ENCODE measurements at places on chromosomes 13 and 19.

DNA sequence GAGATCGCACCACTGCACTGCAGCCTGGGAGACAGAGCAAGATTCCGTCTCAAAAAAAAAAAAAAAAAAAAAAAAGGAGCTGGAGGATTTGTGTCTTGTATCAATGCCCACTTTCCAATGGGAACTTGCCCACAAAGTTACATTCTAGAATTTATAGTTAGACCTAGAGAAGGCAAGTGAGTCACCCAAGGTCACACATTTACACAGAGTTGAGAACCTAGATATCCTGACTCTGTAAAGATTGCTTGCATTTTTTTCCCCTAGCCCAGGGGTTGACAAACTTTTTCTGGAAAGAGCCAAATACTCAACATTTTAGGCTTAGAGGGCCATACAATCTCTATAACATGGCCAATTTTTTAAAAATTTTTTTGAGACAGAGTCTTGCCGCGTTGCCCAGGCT is 7.7 kb upstream of the BRD4 start:
- no peak for DNase-seq

- no peak for DNase-seq
These were observed 31.3 kb upstream of the RGCC start for GRCh38 chr13:41426047-41426446.

DNA sequence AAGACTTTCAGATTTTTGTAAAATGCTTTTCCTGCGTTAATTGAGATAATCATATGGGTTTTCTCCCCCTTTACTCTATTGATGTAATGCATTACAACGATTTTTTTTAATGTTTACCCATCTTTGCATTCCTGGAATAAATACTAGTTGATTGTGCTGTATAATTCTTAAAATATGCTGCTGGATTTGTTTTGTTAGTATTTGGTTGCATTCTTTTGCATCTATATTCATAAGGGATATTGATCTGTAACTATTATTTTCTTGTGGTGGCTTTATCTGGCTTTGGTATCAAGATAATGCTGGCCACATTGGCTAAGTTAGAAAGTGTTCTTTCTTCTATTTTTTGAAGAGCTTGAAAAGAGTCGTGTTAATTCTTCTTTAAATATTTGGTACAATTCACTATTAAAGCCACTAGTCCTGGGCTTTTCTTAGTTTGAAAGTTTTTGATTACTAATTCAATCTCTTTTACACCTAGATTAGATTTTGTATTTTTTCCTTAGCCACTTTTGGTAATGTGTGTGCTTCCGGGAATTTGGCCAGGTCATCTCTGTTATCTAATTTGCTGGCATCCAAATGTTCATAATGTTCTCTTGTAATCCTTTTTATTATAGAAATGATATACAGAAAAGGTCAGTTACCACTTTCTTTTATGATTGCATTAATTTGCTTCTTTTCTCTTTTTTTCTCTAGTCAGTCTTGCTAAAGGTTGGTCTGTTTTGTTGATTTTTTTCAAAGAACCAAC is 29.8 kb downstream of the KL start:
- DNase-seq: no peak

- DNase-seq: no peak
These were observed 395.8 kb upstream of the MIR17HG start for GRCh38 chr13:90951663-90952062.

- no peak for DNase-seq
These were observed 238.5 kb upstream of the STARD13 start for GRCh38 chr13:33524086-33524485.

GRCh38 chr19:47331931-47332547 is at the start of gene C5AR2:
Gene C5AR2 (plus strand): TSS chr19:47332175. CDS start chr19:47340800, 8,625 bp downstream.
- DNase-seq: no peak

GRCh38 chr13:113005997-113006396 is 37.0 kb downstream of the MCF2L start:
- no peak for DNase-seq

- no peak for DNase-seq
These were observed 12.5 kb upstream of the CFAP97D2 start for GRCh38 chr13:114166381-114167131.

DNA sequence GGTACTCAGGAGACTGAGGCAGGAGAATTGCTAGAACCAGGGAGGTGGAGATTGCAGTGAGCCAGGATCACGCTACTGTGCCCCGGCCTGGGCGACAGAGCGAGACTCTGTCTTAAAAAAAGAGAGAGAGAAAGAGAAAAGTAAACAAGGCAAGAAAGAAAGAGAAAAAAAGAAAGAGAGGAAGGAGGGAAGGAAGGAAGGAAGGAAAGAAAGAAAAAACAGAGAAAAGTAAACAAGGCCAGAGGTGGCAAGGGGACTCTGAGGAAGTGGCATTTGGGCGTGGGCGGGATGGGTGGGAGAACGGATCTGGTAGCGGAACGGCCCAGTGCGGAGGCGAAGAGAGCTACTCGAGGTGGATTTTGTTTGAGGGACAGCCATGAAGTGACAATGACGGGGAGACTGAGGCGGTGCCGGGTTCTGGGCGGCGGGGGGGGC is 7.5 kb upstream of the ARRDC2 start:
- no peak for DNase-seq

DNA sequence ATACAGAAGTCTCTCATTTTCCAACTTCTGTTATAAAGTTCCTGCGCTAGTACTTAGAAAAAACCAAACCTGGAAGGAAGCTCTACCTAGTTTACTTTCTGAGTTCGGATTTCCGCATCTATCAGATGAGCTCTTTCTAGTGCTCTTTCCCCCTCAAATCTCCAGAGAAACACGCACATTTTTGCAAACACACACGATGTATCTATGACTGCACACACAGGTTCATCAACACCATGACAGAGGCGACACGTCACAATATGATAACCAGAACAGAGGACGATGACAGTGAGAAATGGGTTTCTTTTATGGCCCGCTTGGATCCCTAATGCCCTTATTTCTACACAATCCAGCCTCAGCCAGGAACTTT is 629 bp upstream of the LRRC63 start:
- DNase-seq: peak; percentile 12

DNA sequence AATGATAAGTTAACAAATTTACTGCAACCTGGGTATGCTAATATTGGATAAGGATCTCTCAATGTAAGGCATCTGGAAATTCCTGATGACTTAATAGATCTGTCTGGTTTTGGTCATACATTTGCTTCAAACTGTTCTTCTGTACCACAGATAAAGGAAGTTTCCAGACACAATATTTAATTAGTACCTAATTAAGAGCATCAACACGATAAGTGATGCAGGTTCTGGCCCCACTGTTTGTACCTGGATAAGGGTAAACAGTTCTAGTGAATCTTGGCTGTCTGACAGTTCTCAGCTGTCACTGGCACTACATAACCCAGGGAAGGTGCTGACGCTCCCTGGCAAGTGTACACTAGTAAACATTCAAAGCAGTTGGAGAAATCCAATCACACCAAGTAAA is 165.6 kb downstream of the MZT1 start:
- no peak for DNase-seq

- DNase-seq: no peak
These were observed 20.3 kb downstream of the RFX1 start for GRCh38 chr19:13985771-13986347.

DNA sequence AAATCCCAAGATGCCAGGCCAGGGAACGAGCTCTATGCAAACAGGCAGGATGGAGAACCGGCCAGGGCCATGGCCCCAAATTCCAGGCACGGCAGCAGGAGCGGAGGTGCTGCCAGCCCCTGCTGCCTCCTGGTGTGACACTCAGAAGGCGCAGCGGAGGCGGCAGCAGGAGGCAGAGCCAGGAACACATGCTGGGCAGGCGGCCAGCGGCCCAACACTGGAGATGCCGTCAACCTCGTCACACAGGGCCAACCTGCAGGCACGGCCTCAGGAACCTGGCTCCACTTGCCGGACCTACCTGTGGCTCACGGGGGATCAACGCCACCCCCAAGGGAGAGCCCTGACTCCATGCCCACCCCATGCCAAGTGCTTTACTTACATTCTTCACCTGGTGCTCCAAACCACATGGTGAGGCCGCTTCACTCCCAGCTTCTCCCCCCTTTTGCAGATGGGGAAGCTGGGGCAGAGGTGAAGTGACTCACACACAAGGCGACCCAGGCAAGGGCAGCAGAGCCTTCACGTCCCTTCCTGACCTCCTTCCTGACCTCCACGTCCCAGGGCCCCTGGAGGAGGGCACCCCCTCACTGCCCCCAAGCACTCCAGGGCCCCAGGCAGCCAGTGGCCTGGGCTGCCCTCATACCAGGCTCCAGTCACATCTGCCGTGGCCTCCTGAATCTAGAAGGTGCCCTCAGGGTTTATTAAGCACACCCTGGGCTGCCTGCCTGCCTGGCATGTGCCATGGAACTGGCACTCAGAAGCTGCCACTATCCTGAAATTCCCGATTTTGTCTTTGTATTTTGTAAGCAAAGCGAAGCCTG is 43.5 kb downstream of the GGACT start:
- DNase-seq: no peak

DNA sequence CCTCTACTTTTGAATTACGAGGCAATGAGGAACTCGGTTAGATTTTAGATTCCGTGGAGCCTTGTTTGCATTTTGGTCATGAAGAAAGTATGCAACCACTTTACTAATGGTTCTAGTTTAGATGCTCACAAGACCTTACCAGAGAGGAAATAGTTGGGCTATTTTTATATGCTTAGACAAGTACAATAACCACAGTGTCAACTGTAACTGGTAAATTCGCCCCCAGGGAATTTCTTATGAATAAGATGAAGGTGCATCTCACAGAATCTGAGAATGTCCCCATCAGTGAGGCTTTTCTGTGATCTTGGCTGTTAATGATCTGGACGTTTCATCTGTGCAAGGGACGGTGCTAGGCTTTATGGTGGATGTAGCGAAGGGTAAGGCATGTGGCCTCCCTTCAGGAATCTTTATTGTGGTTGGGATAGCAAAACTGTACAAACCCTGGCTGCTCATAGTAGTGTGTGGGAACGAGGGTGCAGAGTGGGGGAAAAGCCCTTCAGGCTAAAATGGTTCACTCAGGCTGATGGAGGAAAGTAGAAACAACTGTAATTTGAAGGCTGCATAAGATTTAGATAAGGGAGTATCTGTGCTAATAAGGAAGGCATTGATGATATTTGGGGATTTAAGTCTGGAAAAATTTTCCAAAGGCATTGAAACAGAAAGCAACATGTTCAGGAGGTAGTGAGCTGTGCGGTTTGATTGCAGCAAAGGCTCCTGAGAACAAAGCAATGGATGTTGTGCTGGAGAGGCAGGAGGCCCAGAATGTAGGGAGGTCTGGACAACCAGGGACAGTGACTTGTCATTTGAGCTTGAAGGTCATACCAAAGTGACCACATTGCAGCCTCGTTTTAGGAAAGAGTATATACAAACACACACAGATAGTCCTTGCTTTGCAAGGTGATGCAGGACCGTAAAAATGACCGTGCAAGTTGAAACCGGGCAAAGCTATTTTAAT is 28.4 kb downstream of the UBAC2 start:
- DNase-seq: no peak

GRCh38 chr13:41514853-41515395 is 57.6 kb downstream of the RGCC start:
- no peak for DNase-seq

GRCh38 chr19:4695224-4695731 is 25.1 kb upstream of the MYDGF start:
- no peak for DNase-seq

DNA sequence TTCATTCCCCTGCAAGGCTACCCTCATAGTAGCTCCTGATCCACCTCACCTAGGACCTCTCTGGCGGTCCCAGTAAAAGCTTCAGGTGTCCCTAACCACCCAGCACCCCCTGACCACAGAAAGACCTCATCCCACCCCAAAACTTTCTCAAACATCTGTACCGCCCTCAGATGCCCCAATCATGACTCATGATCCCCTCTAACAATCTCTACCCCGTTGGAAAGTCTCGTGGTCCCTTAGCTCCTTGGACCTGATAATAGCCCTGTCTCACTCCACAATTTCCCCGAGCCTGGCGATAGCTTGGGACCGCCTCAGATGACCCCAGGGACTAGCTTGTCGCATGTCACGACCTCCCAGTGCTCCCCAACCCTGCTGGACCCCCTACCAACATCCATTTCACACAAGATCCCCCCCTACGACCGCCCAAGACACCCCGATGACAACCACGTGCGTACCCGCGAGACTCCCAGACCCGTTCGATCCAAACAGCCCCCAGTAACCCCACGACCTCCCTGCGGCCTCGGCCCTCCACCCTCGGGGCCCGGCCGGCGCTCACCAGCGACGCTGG is 450 bp downstream of the NDUFA11 start:
- no peak for DNase-seq

DNA sequence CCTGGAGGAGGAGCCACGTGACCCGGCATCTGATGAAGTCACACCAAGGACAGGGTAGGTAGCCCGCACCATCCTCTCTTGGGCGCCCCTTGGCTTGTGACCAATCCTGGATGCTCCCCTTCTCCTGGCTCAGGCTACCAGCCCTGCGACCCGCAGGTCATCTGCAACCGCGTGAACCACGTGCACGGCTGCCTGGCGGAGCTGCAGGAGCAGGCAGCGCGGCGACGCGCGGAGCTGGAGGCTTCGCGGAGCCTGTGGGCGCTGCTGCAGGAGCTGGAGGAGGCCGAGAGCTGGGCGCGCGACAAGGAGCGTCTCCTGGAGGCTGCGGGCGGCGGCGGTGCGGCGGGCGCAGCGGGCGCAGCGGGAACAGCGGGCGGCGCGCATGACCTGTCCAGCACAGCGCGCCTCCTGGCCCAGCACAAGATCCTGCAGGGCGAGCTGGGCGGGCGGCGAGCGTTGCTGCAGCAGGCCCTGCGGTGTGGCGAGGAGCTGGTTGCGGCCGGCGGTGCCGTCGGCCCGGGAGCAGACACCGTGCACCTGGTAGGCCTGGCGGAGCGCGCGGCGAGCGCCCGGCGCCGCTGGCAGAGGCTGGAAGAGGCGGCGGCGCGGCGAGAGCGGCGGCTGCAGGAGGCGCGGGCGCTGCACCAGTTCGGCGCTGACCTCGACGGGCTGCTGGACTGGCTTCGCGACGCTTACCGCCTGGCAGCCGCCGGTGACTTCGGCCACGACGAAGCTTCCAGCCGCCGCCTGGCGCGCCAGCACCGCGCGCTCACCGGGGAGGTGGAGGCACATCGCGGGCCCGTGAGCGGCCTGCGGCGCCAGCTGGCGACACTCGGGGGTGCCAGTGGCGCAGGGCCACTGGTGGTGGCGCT is 45.9 kb downstream of the SPTBN4 start:
- DNase-seq: no peak

DNA sequence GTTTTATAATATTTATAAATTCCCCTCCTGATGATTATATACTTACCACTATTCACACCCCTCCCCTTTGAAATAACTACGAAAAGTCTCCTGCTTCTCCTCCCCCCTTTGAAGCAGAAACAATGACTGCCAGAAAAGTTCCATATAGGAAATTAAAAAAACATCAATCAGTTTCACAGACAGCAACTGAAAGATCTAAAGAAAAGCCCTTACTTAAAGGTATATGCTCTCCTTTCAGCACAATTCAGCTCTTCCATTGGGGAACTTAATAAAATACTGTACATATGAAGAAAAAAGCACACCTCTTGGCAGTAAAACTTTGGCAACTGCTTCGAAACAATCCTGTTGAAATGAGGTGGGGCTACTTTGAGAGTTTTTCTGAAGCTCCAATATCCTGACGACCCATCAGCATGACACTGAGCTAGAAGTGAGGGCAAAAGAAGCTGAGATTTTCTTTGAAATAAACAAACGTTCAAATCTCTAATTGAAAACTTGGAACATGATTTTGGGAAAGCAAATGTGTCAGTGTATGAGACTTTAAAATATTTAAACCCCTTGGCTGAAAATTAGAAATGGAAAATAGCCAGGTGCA is 147.6 kb upstream of the RXFP2 start:
- no peak for DNase-seq

Data from activated T-cell treated with anti-CD3 and anti-CD28 coated beads for 48 hours (primary cell).